ENCODE measurements at places on chromosomes 4 and X. TPM values are rescaled to one million over a fixed set of nuclear protein-coding genes. Genes with fewer than 3 reads are reported as not detected.

SLC4A4 gene
- 37.1 TPM for total RNA-seq

CSN1S1 gene
- total RNA-seq: not detected

MTNR1A gene
- total RNA-seq: 1.5 TPM

TDO2 gene
- total RNA-seq: 1.3 TPM

FGF5 gene
- 0.13 TPM for total RNA-seq

LARP1B gene
- total RNA-seq: 24.9 TPM

All from kidney (tissue), 22 donors.